ENCODE measurements at places on chromosomes 16 and 17.

DNA sequence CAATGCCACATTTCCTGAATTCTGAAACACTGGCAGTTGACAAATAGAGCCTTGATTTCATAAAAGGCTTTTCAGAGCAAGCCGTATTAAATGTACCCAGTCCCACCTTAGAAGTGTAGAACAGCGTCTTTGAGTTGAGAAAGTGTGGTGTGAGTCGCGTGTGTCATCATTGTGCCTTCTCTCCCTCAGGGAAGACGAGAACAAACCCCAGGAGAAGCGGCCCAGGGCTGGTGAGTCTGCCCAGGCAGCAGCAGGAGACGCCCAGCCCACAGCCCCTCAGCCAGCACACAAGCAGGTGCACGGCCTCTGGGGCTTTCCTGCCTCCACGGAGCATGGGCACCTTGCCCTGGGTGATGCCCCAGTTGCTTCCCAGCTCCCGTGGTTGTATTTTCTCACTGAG, 34.0 kb downstream of the CIBAR2 start:
- no peak for DNase-seq

- no peak for DNase-seq
These were observed 317 bp downstream of the TEFM start for GRCh38 chr17:30905742-30906100.

GRCh38 chr16:85296859-85297660, 184.8 kb upstream of the CIBAR2 start:
- peak; percentile 24 for DNase-seq

- DNase-seq, result no peak
These were observed 688.8 kb downstream of the WWOX start for GRCh38 chr16:78788276-78788675.

GRCh38 chr16:82864332-82865040, 237.7 kb downstream of the CDH13 start:
- no peak for DNase-seq

- no peak for DNase-seq
These were observed 38.8 kb downstream of the RPGRIP1L start for GRCh38 chr16:53664724-53665345.

- no peak for DNase-seq
These were observed 1.8 kb downstream of the ALKBH5 start for GRCh38 chr17:18185391-18185790.

GRCh38 chr17:57986841-57987580, 1.0 kb downstream of the VEZF1 start:
- DNase-seq, result no peak

GRCh38 chr16:49463529-49463928, 89.9 kb downstream of the C16orf78 start:
- DNase-seq, result peak; percentile 20

- DNase-seq, result no peak
These were observed 580.2 kb downstream of the KCNJ18 start for GRCh38 chr17:22272363-22273146.
